CD4-positive, alpha-beta T cell treated with Interleukin-6 at 100 ng/mL for 8 hours (primary cell): ENCODE measurements at places on chromosomes 5 and 9.

DNA sequence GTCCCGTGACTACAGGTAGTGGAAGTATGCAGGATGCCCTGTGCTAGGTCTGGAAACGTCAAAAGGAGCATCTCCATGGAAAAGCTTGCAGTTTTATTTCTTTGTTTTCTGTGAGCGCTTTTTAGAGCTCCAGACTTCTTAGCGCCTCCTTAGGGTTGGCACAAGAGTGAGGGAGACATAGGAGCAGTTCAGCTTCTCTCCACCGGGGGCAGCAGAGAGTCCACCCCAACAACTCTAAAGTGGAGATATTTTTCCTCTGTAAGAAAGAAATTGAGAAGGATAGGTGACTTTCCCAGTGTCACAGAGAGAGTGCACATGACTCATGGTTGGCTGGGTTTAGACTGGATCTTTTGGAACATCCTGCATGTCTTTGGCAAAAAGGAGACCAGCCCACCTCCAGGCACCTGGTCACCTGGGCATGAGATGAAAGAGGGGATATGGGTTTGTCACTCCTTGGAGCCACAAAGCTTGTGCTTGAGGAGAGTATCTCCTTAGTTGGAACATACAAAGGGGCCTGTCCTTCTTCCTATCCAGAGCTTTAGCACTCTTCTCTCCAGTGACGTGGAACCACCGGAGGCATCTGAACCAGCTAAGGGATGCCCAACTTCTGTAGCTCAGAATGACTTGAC is 637.7 kb downstream of the SEMA5A start:
- no peak for DNase-seq

- DNase-seq: no peak
These were observed 333.4 kb upstream of the PUM3 start for GRCh38 chr9:3177146-3177761.

DNA sequence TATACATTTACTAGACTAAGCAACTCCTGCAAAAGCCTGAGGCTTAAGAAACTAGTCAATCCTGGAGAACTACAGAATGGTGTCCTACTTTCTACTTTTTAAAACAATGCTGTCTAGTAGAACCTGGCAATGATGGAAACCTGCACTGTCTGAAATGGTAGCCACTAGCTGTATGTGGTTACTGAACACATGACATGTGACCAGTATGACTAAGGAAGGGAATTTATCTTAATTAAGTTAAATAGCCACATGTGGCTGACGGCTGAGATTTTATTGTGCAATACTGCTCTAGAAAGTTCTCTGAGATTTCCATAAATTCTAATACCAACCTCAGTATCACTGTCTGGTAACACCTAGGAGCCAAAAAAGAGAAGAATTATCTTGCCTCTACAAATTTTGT is 44.9 kb upstream of the RAPGEF6 start:
- no peak for DNase-seq

DNA sequence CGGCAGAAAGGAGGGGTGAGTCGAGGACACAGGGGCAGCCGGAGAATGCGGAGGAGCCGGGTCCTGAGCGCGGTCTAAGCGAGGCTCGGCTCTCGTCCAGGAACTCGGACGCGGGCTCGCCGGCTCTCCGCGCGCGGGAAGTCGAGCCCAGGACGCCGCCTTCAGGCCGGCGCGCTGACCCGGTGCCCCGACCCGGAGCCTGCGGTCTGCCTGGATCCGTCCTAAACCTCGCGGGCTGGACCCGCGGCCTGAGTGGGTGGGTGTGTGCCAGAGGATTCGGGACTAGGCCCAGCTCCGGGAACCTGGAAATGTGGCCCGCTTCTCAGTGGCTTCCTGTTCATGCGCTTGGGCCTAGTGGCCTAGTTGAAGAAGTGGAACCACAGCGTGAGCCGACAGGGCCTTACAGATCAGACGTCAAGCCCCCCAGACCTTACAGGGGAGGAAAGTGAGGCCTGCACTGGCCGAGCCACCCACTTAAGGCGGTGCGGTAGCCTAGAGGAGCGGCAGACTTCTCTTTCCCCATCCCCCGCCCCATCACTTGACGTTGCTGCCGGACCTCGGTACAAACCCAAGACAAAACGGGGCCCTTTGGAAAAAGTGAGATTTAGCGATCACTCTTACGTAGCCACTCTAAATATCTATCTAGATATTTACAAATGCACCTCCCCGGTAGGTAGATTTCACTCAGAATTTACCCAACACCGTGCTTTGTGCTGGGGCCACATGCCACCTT is 1.2 kb downstream of the CDKN2B-AS1 start:
- DNase-seq: no peak

DNA sequence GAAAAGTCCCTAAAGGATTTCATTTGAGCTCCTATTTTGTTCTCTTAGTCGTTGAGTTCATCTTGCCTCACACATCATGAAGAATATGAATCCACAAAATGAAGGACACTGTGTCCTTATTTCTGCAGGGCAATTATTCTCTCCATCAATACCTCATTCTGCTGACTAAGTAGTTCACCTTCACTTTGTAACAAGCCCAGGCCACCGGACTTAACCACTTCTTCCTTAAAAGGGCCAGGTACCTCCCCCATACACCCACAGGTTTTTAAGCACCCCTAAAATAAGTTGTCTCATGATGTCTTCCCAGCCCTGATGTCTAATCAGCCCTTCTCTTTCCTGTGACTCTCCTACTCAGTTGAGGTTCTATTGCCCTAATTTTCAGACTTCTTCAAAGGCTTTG is 67.1 kb upstream of the PLPP6 start:
- DNase-seq: no peak

DNA sequence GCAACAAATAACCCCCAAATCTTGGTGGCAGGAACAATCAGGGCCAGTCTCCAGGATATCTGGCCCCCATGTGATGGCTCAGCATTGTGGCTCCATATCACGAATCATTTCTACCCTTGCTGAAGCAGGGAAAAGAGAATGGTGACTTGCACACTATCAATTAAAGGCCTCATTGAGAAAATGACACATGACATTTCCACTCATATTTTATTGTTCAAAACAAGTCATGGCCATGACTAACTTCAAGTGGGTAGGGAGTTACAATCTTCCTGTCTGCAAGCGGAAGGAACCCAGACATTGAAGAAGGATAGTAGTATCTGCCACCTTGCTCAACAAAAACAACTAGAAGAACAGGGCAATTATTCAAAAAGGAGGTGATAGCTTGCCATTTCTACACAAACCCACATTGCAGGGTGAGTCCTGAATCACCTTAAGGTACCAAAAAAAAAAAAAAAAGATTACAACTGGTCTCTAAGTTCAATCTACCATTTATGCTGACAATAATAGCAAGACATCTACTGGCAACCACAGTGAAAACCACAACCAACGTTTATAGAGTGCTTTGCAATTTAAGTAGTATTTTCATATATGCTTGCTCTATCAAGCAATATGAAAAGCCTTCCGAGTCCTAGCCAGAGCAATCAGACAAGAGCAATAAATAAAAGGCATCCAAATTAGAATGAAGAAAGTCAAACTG is 186.7 kb upstream of the DAPK1 start:
- no peak for DNase-seq

DNA sequence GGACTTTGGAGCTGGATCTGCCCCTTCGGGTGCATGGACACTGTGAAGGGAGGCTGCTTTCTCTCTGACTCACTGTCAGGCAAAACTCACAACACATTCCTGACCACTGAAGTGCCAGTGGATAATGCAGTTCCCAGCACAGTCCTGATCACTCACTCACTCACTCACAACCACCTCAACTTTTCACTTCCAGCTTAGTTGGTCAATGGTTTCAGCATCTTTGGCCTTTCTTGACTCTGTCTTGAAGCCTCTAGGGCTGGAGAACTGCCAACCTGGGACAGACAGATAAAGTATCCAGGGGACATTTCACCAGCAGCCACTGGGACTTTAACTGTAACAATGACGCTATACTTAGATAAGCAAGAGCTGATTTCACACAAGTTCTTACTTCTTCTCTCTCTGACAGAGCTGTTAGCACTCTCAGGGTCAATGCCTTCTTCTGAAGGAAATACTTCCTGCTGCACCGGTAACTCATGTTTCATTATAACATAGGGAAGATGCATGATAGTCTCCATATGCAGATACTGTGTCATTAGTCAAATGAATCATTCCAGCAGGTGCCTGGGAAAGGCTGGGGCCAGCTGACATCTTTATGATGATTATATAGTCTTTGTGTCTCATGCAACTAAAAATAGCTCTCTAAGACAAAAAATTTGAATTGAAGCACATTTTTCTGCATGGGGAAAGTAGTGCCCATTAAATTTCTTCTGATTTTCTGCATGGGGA is 499.0 kb downstream of the SEMA5A start:
- DNase-seq: no peak

GRCh38 chr9:74663439-74663838 is 166.3 kb downstream of the RORB start:
- no peak for DNase-seq

DNA sequence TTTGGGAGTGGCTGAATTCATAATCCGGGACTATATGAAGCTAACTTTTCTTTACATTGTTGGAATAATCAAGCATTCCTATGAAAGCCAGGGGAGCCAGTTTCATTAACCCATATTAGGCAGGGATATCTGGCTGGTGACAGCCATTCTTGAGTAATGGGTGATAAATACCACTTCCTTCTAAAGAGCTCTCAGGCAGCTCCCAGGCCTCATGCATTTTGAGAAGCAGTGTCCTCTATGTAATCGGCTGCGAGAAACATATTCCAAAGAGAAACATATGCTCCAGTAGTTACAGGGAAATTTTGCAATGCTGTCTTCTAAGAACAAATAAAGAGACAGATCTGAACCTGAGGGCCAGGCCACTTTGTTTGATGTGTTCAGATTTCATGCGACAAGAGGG is 83.1 kb downstream of the MSX2 start:
- no peak for DNase-seq

- no peak for DNase-seq
These were observed 59.8 kb downstream of the KIAA1958 start for GRCh38 chr9:112546149-112547012.

GRCh38 chr9:131473198-131473885 is 29.4 kb upstream of the POMT1 start:
- no peak for DNase-seq

- DNase-seq: no peak
These were observed 66.6 kb downstream of the ANGPTL2 start for GRCh38 chr9:127055745-127056402.
